ENCODE measurements at places on chromosomes 12 and 14.
A peak's percentile ranks its signal among the peaks of the same experiment; 100 is the strongest.

GRCh38 chr14:89085231-89085731, 260.8 kb downstream of the TTC8 start:
- DNase-seq: no peak

DNA sequence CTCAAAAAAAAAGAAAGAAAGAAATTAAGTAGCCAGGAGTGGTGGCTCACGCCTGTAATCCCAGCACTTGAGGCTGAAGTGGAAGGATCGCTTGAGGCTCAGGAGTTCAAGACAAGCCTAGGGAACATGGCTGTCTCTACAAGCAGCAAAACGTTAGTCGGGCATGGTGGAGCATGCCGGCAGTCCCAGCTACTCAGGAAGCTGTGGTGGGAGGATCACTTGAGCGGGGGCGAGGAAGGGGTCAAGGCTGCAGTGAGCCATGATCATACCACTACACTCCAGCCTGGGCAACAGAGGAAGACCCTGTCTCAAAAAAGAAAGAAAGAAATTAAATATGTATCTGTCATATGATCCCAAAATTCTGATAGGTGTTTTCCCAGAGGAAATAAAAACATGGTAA, 5.3 kb downstream of the RAD52 start:
- no peak for DNase-seq

DNA sequence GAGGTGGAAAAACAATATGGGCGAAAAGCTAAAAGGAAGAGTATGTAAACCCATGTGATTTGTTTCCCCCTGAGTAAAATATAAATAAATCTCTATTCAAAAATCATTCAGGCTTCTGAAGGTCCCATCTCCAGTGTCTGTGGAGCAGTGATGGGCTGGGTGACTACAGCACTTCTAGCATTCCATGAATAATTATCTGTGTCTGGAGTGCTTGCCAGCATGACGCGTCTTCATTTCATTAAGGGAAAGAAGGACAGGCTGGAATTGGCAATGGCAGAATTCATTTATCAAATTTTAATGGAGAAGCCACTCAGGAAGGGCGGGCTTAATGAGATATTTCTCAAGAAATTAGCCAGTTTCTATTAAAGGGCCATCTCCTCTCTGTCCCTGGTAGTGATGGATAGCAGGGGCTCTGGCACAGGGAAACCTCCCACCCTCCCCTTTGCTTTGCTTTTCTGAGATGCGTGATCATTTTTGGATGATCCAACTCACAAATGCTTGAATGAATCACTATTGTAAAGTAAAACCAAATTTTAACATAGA, 916.3 kb upstream of the SEL1L start:
- no peak for DNase-seq

DNA sequence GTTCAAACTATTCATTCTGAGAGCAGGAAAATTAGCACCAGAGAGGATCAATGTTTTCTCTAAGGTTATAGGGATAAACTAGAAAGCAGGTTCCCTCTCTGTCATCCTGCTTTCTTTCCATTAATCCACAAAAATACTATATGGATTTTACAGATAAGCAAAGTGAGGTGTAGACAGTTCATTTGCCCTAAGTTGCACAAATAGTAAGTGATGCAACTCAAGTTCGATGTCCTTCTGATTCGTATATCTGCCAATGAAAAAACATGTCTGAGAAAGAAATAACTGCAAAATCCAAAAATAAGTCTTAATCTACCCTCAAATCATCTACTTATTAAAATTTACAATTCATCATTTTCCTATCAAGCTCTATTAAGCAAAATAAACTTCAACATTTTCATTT, 254.6 kb upstream of the USP15 start:
- no peak for DNase-seq

- no peak for DNase-seq
Observed at GRCh38 chr12:101749657-101750056, 10.4 kb upstream of the SYCP3 start.

GRCh38 chr12:89770391-89770790, 61.8 kb upstream of the ATP2B1 start:
- DNase-seq: no peak

GRCh38 chr12:111439657-111440151, 34.0 kb downstream of the SH2B3 start:
- DNase-seq: no peak

- no peak for DNase-seq
Observed at GRCh38 chr12:6189028-6189427, 11.2 kb upstream of the CD9 start.

- DNase-seq: no peak
Observed at GRCh38 chr14:89773151-89773550, 181.4 kb downstream of the EFCAB11 start.

GRCh38 chr14:32697114-32697513, 241.6 kb upstream of the NPAS3 start:
- no peak for DNase-seq

GRCh38 chr12:51391283-51392123, at the start of gene GALNT6:
Gene GALNT6 (minus strand): TSS chr12:51391406. CDS start chr12:51379781, 11,625 bp downstream.
- DNase-seq: peak; percentile 92

DNA sequence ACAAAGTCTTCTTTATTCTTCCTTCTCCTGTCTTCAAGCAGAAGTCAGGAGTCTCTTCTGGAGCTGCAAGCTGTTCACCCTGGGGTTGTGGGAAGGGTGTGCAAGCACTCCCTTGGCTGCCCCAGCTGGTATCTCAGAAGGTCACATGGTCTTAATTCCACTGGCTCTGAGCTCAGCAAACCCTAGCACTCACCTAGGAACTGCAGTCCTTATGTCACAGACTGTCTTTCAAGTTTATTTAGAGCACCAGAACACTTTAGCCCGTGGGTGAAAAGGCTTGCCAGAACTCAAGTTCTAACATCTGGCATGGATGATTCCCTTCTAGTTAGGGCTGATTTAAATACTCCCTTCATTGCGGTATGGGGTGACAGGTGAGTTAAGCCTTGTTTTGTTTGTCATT, 379.0 kb downstream of the CCER1 start:
- DNase-seq: no peak

- DNase-seq: no peak
Observed at GRCh38 chr12:54840244-54840865, 14.0 kb upstream of the MUCL1 start.

GRCh38 chr14:65040666-65041433, 54.2 kb downstream of the FNTB start:
- no peak for DNase-seq

DNA sequence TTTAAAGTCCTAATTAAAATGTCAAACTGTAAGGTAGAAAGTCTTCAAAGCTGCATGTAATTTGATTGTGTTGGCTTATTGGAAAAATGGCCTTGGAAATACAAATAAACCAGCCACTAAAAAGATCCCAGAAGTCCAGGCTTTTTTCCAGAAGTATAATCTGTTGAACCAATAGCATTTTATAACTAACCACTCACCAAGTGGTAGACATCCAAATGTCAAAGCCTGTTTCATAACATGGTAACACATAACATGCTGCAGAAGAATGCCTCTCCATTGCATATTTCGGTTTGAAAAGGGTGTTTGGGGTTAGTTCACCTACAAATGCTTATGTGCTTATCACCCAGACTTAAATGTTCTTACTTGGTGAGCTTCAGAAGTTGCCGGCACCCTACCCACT, 183.7 kb upstream of the DIO2 start:
- no peak for DNase-seq

GRCh38 chr12:71242511-71242910, 84.7 kb upstream of the TSPAN8 start:
- no peak for DNase-seq

- DNase-seq: no peak
Observed at GRCh38 chr14:73743431-73743931, 29.3 kb upstream of the PNMA1 start.

GRCh38 chr14:34336501-34336900, 125.5 kb downstream of the SPTSSA start:
- DNase-seq: peak; percentile 68

DNA sequence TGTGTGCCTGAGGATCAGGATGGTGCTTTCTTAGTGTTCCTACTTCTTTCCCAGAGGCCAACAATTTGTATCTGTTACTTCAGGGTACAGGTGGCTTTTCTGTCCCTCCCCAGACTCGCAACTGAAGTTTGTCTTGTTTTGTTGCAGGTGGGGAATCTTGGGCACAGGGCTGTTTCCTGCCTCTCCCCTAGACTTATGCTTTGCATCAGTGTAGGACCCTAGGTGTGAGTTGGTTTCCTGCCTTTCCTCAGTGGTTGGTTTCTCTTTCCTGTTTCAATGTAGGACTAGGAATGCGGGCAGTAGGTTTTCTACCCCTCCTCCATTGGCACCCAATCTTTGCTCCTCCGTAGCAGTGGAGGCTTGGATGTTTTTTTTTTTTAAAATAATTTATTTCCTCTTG, 87.0 kb downstream of the TRMT5 start:
- no peak for DNase-seq

GRCh38 chr12:62642486-62642885, 175.9 kb downstream of the MON2 start:
- no peak for DNase-seq

DNA sequence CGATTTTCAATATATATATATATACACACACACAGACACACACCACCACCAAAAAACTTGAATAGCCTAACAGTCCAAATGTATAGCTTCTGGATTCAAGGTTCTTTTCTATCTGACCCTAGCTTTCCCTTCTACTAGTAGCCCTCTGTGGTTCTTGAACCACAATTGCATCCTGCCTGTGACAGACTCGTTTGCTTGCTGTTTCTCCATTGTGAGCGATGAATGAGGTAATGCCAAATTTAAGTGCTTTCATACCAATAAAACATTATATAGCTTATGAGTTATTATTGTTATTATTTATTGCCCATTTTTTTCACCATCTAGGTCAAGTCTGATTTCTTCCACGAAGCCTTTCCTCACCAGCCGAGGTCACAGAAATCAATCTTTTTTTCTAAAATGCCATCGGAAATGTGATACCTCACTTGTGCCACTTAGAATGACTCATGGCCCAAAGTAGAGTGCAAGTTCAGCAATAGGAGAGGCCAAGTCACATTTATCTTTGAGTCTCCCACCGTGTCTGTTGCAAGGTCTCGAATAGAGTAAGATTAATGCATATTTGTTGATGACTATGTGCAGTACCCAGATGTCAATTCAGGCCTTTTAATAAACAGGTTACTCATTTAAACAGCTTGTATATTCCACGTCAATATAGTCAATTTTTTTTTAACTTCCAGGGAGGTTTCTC, 1015.8 kb upstream of the SEL1L start:
- DNase-seq: no peak

DNA sequence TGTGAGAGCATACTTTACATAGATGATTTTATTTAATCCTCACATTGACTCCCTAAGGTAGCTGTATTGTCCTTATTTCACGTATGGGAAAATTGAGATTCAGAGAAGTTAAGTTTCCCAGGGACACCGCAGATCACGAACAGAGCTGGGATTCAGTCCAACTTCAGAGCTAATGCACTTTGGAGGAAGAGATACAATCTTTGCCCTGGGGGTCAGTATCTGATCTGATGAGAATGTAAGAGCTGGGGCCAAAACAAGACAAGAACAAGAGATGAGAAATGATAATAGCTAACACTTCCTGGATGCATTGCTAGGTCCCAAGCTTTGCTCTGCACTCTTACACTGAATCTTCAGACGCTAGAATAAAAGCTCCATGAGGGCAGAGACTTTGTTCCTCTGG, 6.0 kb upstream of the CSAD start:
- DNase-seq: no peak

DNA sequence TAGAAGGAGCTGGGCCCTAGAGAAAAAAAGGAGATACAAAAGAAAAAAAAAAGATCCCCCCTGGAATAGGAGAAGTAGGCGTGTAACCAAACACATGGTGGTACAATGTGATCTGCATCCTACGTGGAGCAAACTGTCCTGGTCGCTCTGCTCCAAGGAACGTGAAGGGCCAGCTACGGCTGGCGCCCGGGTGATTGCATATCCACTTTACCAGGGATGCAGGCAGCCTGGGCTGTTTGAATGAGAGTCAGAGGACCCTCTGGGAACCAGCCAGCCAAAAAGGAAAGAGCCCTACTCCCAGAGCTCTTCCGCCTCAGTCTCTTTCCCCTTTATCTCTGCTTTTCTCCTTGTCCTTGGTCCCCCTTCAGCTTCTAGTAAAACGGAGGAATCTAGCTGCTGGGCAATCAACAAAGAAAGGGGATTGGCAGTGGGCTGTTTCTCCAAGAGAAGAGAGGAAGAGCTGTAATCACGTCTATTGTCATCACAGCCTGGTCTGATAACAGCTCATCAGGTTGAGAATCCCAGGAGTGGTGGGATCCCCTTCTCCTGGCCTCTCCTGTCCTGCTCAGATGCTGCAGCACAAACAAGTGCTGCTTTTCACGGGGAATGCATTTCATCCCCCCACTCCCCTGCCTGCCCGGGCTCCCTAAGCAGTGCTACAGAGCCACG, 156.0 kb downstream of the ADCK1 start:
- DNase-seq: no peak

DNA sequence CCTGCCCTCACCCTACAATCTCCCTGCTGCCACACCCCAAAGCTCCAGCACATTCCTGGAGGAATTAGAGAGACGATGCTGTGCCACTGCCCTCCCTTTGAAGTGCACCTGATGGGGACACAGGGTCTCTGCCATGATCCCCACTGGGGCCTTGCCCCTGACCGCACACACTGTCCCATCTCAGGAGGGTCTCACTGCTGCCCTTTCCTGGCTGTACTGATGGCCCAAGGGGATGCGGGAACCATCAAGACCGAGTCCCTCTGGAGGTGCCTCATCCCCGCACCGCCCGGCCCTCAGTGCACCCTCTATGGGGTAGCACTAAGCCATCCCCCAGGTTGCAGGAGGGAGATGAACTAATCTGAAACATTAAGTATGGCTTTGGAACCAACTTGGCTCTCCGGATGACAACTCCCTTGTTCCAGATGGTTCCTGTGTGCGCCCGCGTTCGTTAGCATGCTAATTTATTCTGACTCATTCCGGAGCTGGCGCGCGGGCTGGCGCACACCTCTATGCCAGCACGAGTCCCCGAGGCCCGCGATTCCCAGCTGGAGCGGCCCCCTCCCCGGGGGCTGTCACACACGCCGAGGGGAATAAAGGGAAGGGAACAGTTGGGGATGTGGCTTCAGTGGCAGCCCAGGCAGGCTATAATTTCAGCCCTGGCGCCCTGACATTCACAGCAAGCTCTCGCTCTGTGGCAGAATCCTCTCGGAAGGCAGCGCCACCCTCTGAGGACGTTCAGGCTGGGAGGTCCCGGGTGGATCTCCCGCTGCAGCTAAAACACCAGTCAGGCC, 34.2 kb upstream of the C14orf180 start:
- no peak for DNase-seq

DNA sequence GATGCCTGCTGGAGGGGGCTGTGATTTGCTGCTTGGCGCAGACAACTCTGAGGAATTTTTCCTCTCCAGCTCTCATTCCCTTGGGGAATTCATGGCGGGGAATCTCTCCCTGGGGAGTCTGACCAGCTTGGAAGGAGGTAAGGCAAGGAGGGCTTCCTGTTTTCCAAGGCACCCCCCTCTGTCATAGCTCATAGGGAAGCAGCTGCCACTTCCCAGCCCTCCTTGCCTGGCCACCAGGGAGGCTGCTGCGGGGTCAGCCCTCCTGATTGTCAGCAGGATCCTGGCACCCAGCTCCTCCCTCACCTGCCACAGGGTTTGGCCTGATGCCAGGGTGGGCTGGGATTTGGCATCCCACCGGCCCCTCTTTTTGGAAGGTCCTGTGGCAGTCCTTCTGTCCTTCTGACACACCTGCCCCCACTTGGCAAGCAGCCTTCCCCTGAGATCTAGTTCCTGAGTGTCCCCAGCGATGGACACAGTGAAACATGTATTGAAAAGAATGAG, 74.9 kb downstream of the TSPAN9 start:
- no peak for DNase-seq
